ENCODE measurements at places on chromosomes 7 and 10. TPM values are rescaled to one million over a fixed set of nuclear protein-coding genes. Genes with fewer than 3 reads are reported as not detected.

The EN2 gene
- under 0.01 TPM for total RNA-seq

The ELN gene
- 4.2 TPM for total RNA-seq

The TECPR1 gene
- 22.6 TPM for total RNA-seq

The ATG9B gene
- 0.37 TPM for total RNA-seq

The CNTNAP2 gene
- total RNA-seq, result 0.09 TPM

The RBM20 gene
- total RNA-seq, result under 0.01 TPM

The TSPAN12 gene
- 10.8 TPM for total RNA-seq

The VAX1 gene
- total RNA-seq, result not detected

The PHKG1 gene
- 0.43 TPM for total RNA-seq

The WEE2 gene
- not detected for total RNA-seq

The ZNF425 gene
- 5.8 TPM for total RNA-seq
